ENCODE measurements at places on chromosomes 1 and 21.

- no peak for DNase-seq
These were observed 1.4 kb upstream of the IL24 start for GRCh38 chr1:206895837-206896242.

DNA sequence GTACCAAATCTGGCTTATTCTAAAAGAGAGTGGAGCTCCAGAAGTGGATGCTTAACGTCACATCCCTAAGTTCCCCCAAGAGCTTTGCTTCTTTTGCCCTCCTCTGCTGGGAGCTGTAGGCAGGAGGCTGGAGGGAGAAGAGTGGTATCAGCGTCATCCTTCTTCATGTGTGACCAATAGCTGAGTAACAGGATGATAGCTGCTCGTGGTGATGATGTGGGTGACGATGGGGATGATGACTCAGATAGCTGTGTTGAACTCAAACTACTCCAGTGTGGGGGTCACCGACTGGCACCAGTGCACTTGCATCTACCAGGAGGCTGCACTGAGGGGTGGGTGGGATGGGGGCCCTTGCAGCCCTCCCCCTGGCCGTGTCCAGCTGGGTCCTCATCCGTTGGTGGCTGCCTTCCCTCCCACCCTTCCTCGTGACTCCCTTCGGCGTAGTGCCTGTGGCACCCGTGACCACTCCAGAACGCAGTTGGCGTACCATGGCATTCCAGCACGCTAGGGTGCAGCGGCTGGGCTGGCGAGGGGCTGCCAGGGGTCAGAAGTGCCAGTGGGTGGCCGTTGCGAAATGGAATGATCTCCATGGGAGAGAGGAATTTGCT, 1.1 kb downstream of the IGFN1 start:
- no peak for DNase-seq

GRCh38 chr1:24861821-24862727, 68.0 kb downstream of the RUNX3 start:
- DNase-seq = no peak

GRCh38 chr1:238823416-238823815, 563.0 kb upstream of the CHRM3 start:
- DNase-seq = no peak

DNA sequence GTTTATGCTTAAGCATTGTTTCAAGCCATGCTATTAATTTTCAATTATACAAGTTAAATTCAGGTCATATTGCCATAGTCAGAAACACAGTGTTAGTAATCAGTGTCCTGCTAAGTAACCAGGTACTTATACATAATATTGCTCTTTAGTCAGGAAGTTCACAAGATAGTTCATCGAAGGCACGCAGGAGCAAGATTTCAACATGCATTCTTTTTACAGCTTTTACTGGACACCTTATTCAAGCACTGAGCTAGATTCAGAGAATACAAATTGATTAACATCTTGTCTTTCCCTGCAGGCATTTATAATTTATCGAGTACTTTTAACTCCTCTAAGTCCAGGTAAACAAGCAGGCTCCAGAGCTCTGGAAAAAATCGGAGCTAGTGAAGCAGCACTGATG, 202.3 kb upstream of the BRINP3 start:
- no peak for DNase-seq

DNA sequence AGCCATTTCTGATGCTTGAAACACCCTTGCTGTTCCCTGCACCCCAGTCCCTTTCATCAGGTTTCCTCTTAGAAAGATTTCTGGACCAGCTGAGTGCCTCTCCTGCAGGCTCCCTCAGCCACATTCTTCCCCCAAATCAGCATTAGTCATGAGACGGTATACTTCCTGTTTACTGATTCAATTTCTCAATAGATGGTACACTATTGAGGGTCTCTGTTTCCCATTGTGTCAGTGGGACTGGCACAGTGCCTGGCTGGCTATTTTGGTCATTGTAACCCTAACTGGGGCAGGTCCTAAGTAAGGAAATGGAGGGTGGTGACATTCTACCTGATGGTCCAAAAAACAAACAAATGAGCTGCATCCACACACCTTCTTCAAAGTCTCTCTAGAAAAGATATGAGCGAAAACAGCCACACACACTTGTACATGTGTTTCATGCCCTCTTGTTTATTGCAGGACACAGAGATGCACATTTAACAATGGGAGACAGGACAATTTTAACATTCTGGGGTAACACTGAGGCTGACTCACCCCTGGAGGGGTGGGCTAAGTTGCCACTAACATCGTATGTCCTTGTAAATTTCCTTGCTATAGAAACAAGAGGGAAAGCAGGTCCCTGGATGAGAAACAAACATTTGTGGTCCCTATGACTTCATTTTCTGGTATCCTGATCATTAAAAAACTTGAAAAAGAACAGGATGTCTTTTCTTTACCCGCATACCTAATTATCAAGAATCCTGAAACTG, 77.5 kb downstream of the RRAGC start:
- DNase-seq = no peak

- DNase-seq = no peak
These were observed 471.3 kb downstream of the LMO4 start for GRCh38 chr1:87800006-87800405.

DNA sequence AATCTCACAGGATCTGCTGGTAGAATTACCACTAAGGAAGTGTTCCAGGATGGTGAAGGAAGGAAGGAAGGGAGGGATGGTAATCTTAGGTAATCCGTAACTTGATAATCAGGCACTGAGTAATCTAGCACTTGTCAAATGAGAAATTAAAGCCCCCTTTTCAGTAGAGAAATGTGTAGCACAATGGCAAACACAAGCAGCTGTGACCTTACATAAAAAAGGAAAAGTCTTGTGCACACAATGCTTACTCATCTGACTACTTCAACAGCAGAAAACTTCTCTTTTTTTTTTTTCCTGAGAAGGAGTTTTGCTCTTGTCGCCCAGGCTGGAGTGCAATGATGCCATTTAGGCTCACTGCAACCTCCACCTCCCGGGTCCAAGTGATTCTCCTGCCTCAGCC, 6.1 kb downstream of the NUP210L start:
- peak; percentile 25 for DNase-seq

- peak; percentile 67 for DNase-seq
These were observed 165.7 kb downstream of the NCAM2 start for GRCh38 chr21:21163904-21164303.

- no peak for DNase-seq
These were observed 41.7 kb downstream of the EYA3 start for GRCh38 chr1:28046716-28047115.

- DNase-seq = peak; percentile 42
These were observed 79.1 kb downstream of the NDUFS5 start for GRCh38 chr1:39105061-39105840.

DNA sequence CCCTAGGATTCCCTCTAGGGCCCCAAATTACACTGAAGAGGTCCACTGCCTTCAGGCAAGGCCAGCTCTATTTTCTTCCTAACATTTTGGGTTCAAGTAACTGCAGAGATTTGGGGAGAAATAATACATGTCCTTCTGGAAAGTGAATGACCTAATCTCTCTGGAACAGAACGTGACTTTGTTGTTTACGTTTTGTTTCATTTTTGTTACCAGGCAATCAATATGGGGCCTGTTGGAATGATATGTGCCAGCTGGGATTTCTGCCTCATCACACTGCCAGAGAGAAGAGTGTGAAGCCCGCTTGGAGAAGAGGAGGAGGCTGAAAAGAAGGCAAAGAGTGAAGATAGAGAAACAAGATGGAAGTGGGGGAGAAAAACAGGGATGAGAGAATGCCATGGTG, 116.7 kb downstream of the FASLG start:
- DNase-seq = no peak

DNA sequence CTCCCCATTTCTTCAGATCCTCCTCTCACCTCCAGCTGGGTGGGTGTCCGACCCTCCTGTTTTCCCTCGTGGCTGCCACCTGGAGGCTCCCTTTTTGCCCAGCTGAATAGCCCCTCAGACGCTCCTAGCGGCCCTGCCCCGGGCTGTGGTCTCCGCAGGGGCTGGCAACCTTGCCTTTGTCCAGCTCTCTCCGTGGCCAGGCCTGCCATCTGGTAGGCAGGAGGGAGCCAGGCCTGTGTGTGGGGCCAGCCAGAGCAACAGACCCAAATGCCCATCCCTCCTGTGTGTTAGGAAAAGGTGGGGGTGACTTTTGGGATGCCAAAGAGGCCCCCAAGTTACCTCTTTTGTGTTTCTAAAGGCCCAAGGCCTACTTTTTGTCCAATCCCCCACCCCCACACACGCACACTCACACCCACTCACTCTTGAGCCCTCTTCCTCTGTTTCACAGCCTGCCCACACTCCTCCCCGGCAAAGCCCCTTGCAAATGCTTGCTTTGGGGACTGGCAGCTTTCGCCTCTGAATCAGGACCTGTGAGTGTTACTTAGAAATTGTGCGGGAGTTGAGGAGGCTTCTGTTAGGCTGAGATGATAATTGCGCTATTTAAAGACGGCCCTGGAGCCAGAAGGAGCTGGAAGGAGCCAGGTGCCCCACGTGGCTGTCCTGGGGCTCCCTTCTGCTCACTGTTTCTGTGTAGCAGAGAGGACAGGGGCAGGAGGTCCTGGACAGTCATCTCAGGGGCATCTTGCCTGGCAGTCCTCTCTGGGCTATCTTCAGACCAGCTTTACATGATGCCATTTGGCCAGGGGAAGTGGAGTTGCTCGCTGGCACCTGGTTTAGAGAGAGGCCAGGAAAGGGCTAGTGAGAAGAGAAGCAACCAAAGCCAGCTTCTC, 9.1 kb downstream of the PPFIA4 start:
- DNase-seq = no peak

GRCh38 chr1:220914283-220915116, 35.3 kb downstream of the HLX start:
- peak; percentile 90 for DNase-seq

DNA sequence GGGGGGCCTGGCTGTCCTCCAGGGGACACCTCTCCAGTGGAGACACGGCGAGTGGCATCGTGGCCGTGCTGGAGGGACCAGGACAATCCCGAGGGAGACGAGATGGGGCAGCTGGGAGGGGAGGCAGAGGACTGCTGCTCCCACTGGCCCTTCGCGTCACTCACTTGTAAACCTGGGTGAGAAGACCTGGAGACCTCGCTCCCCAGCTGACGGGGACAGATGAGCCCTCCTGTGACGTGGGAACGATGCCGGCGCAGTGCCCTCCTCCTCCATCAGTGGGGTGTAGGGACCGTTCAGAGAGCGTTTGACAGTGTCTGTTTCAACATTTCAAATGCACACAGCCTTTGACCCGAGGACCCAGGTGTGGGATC, 4.6 kb downstream of the SPATC1L start:
- no peak for DNase-seq

GRCh38 chr1:145995148-145995881, 1.1 kb downstream of the TXNIP start:
- DNase-seq = peak; percentile 35

DNA sequence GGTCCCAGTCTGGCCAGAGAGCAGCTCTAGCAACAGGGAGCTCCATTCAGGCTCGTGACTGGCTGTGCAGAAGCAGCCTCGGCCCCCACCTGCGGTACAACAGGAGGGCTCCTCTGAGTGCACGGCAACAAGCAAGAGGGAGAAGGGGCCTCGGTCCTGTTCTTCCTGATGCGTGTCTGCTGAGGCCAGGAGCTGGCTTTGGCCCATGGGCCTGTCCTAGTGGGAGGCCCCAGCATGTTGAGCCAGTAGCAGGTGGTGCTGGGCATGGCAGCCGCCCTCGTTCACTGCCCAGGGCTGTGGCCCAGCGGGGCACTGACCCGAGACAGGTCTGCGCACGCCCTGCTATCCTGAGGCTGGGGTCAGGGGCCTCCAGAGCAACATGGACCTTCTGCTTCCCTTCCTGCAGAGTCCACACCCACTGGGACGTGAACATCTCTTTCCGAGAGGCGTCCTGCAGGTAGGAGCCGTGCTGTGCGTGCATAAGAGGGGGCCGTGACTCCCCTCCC, 7.0 kb downstream of the SAMD11 start:
- no peak for DNase-seq

All from KBM-7 (cell line).